Right kidney (tissue), 9 donors: ENCODE measurements at places on chromosomes 6 and 20.

DNA sequence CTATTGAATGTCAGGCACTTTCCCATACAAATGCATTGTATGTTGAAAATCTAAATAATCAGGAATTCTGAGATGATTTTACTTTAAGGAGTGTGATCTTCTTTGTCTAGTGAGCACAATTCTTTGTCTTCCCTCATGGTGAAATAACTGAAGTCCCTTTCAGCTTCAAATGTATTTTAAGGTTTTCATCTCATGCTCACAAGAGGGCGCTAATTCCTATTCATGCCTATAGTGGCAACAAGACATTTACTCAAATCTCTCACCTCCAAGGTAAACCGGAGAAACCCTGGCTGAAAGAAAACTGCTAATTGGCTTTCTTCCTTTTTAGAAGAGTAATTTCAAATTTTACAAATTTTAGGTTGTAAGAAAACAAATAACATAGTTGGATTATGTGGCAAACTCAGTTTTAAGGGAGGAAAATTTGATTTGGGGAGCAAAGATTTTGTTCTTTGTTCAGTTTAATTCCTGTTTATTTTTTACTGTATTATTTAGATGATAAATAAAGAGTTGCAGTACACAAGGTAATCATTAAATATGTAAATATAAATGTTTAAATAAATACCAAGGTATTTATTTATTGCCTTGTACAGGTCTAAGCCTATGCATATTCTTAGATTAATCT, 69.1 kb downstream of the SLC35F1 start:
- DNase-seq = peak; percentile 7

DNA sequence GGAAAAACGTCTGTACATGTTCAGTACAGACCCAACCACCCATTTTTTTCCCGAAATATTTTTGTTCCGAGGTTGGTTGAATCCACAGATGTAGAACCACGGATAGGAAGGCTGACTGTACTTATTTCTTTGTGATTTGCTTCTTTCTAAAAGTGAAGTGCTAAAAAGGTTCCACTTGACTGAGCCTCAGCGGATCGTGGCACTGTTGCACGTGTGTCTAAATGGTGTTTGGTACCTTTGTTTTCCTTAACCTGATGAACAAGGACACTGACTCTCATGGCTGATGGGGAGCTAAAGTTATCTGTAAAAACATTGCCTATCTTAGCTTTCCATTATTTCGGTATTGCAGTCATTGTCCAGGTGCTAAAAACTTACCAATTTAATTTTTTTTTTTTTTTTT, 6.2 kb downstream of the BPHL start:
- DNase-seq = no peak

- DNase-seq = no peak
Measured at GRCh38 chr6:63236398-63236817, 25.1 kb downstream of the FKBP1C start.

GRCh38 chr6:131924881-131925474, 26.2 kb downstream of the CCN2 start:
- no peak for DNase-seq

GRCh38 chr6:128655978-128656498, 135.6 kb upstream of the PTPRK start:
- DNase-seq = no peak

DNA sequence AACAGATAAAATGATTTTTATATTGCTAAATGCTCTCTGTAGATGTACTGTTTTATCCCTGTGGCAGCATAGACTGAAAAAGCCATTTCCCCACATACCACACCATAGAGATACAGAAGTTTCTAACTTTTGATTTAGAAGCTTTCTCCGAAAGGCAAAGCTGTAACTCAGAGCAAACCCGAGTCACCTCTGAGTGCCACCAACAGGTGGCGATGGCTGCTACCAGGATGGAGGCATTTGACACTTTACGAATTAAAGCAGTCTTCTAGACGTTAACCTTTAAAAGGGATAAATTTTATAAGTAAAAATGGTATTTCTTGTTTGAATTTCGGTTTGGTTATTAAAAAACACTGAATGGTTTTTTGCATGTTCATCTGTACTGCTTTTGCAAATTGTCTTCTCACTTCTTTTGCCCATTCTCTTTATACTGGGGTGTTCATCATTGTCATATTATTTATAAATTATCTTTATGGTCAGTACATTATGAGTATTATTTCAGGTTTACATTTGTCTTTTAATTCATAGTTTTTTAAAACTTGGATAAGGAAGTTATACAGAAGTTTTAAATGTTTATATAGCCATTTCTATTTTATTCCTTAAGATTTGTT, 201.0 kb upstream of the CEP162 start:
- DNase-seq = no peak

DNA sequence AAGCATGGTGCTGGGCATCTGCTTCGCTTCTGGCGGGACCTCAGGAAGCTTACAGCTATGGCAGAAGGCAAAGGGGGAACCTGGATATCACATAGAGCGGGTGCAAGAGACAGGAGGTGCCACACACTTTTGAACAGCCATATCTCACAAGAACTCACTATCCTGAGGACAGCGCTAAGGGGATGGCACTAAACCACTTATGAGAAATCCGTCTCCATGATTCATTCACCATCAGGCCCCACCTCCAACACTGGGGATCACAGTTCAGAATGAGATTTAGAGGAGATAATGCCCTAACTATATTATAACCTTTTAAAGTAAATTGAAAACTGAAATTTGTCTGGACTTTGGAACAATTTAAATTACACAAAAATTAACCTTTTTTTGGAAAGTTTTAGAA, 37.8 kb upstream of the SUMO4 start:
- DNase-seq = no peak

DNA sequence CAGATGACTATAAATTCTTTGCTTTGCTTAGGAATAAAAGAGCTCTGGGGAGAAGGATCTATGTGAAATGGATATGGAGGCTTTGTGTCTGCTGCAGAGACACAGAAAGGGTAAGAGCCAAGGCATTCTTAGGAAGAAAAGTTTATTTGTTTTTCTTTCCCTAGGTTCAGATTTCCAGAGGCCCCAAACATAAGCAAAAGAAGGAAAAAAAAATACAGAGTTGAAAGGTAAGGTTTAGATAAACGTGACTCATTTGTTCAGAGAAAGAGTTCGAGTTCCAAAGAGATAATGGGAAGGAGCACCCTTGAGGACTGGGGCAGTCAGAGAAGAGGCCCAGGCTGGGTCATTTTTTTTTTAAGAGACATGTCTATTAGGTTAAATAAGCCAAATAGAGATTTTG, 27.4 kb upstream of the BMP5 start:
- no peak for DNase-seq

GRCh38 chr6:36979347-36979742, 6.7 kb downstream of the MTCH1 start:
- DNase-seq = no peak

- no peak for DNase-seq
Measured at GRCh38 chr6:90691823-90692222, 105.0 kb upstream of the MAP3K7 start.

- no peak for DNase-seq
Measured at GRCh38 chr20:44087051-44087856, 99.7 kb downstream of the JPH2 start.

- DNase-seq = peak; percentile 83
Measured at GRCh38 chr6:53793318-53794136, 1.3 kb upstream of the LRRC1 start.

GRCh38 chr6:168574699-168575195, 133.8 kb downstream of the SMOC2 start:
- peak; percentile 55 for DNase-seq

- DNase-seq = no peak
Measured at GRCh38 chr6:51663525-51663924, 423.9 kb downstream of the PKHD1 start.

GRCh38 chr6:53746442-53747103, 48.2 kb upstream of the LRRC1 start:
- peak; percentile 11 for DNase-seq

- DNase-seq = peak; percentile 61
Measured at GRCh38 chr20:21512634-21513180, 1.2 kb downstream of the NKX2-2 start.

- no peak for DNase-seq
Measured at GRCh38 chr20:53959911-53960578, 110.3 kb downstream of the BCAS1 start.

- DNase-seq = no peak
Measured at GRCh38 chr6:43432009-43432945, 4.9 kb downstream of the ABCC10 start.
